ENCODE measurements at places on chromosomes 2 and 18.

GRCh38 chr18:61579581-61579980 lies 246.4 kb downstream of the CDH20 start:
- DNase-seq: no peak

DNA sequence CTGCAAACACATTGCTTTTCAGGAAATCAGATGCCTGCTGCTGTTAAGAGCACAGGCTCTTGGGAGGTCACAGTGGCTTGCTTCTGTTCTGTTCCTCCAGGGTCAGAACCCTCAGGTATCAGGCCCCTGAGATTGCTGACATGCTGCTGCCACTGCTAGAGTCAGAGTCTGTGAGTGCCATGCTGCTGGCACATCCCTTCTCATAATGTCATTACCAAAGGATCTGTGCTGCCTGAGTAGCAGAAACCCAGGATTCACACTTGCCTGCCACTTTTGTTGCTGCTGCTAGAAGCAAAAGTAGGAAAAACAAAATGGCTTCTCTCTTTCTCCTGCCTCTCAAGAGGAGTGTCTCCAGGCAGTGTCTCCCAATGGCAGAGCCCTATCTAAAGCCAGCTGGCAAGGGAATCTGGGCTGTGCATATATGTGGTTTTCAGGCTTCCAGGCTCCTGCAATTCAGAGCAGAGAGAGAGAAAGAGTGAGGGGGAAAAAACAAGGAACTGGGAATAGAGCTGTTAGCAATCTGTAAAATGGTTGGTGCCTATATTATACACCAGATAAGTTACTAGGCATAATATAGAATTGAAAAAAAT lies 180.3 kb downstream of the MYCN start:
- DNase-seq: no peak

DNA sequence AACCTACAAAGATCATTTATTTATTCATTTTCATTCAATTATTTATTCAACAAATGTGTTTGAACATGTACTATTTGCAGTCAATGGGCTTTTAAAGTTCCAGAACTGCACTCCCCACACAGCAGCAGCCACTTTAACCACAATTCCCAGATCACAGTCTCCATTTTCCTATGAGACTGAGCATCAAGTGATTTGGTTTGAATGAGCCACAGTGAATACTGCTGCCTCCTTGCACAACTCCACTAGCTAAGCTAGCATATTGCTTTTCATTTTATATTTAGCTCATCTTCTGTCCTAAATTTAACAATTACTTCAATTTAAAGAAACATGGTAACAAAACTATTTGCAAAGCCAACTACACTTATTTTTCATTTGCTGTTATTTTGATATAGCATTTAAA lies 353.4 kb upstream of the VRK2 start:
- DNase-seq: no peak

GRCh38 chr2:226011716-226012450 lies 612.4 kb downstream of the NYAP2 start:
- DNase-seq: no peak

DNA sequence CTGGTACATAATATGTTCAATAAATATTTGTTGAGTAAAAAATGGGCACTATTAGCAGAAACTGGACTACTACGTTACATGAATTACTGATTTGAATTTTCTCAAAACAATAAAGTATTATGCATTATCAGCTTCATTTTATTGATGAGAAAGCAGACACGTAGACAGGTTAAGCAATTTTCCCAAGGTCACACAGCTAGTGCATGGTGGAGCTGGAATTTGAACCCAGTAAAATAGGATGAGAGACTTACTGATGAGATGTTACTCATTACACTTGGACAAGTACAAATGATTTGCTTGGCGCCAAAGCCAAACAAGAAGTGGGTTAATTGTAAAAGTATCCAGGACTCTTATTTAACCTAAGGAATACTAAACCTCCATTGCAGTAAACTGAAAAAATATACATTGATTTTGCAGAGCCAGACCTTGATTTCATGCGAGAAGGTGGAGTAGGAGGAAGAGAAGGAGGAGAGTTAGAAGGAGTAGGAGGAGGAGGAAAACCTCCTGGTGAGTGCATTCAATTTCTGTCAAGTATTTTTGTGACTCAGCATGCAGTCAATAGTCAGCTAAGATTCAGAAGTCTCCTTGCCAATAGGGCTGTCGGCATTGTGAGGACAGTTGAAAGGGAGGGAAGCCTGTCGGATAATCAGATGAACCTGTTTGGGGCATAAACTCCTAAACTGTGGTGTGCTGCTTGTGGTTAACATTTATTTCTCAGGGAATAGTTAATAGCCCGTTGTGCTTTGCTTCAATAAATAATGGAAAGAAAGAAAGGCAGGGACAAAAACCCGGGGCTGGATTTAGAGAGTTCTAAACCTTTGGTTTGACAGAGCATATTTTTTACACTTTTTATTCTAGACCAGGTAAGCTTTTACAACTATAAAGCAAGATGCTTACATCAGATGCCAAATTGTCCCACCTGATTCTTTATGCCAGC lies 77.0 kb upstream of the TACR1 start:
- DNase-seq: no peak

- no peak for DNase-seq
Measured at GRCh38 chr2:196168181-196168580, 3.2 kb downstream of the STK17B start.

GRCh38 chr2:28904802-28905457 lies 10.5 kb downstream of the WDR43 start:
- peak; percentile 80 for DNase-seq

GRCh38 chr18:8848541-8848940 lies 143.2 kb downstream of the MTCL1 start:
- DNase-seq: no peak

Measured in SK-MEL-5 (cell line).